ENCODE measurements at places on chromosomes 5 and 9.

GRCh38 chr5:107313921-107314320, 356.8 kb downstream of the EFNA5 start:
- DNase-seq, result no peak

DNA sequence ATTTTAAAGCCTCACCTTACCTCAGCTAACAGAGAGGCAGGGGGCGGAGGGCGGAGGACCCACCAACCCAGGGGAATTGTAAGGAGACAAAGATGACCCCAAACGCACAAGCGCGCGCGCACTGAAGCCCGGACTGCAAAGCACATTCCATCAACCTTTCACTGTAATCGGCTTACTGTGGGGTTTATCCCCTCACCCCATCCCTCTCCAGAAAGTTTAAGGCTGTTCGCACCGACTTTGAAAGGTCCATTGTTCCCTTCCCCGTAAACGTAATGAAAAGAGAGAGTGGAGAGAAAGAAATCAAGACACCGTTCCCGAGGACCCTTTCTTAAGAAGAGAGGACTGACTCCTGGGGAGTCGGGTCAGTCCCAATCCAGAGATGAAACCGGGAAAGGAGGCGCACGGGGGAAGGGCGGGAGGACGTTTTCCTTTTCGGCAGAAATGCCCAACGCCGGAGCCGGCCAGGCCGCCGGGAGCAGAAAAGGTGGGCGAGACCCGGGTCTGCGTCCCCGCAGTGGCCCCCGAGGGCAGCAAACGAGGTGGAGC, 464 bp downstream of the CEMIP2 start:
- no peak for DNase-seq

- peak; percentile 18 for DNase-seq
These were observed 142.3 kb downstream of the SMARCA2 start for GRCh38 chr9:2157277-2158110.

GRCh38 chr9:87607859-87608258, 110.2 kb downstream of the DAPK1 start:
- DNase-seq, result no peak

All from GM10248 (cell line).